ENCODE measurements at places on chromosomes 2 and 18.

DNA sequence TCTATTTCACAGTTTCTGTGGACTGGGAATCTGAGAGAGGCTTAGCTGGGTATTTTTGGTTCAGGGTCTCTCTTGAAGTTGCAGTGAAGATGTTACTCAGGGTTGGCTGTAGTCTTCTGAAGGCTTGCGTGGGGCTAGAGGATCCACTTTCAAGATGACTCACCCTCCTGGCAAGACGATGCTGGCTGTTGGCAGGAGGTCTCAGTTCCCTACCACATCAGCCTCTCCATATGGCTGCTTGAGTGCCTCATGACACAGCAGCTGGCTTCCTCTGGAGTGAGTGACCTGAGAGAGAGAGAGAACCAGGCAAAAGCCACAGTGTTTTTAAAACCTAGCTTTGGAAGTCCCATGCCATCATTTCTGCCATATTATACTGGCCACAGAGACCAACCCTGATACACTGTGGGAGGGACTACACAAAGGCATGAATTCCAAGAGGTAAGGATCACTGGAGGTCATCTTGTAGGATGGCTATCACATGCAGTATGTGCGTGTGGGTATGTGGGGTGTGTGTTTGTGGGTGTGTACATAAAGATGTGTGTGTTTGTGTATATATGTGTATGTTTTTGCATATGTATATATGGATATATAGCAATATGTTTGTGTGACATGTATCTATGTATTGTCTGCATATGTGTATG is 25.1 kb downstream of the DNPEP start:
- DNase-seq = peak; percentile 98

GRCh38 chr2:198438331-198438730 is 633.9 kb downstream of the PLCL1 start:
- DNase-seq = no peak

DNA sequence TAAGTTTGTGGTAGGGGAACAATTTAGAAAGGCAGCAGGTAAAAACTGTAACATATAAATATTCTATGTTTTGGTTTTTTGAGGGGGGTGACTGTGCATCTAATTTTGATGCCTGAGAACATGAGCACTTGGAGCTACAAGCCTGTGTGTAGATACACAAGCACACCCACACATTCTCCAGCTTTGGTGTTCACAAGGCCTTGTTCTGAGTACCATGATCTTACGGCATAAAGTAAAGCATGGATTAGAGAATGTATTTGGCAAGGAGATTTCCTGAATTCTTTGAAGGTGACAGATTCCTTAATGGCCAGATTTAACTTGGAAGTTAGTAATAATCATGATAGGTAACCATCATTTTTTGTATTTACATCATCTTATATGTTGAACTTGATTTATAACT is 42.7 kb downstream of the MAP3K20 start:
- peak; percentile 46 for DNase-seq

DNA sequence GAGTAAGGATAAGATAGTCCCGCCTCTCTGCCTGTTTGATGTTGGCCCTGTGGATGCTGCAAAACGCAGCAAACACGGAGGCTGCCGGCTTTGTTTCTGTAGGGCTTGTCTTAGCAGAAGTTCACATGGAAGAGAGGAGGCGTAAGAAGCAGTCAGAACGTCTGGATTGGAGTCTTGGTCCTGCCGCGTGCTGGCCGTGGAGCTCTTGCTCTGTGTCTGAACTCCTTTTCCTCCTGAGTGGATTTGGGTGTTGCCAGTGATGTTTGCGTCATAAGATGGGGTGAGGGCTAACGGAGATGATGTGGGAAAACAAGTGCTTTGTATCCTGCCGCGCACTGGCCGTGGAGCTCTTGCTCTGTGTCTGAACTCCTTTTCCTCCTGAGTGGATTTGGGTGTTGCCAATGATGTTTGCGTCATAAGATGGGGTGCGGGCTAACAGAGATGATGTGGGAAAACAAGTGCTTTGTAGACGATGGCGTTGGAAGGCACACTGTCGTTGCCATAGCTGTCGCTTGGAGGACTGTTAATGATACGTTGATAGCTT is 240.9 kb downstream of the AGAP1 start:
- peak; percentile 38 for DNase-seq

- no peak for DNase-seq
Observed at GRCh38 chr18:51171223-51171622, 26.3 kb downstream of the MEX3C start.

- DNase-seq = no peak
Observed at GRCh38 chr2:85017411-85018048, 46.6 kb downstream of the KCMF1 start.

DNA sequence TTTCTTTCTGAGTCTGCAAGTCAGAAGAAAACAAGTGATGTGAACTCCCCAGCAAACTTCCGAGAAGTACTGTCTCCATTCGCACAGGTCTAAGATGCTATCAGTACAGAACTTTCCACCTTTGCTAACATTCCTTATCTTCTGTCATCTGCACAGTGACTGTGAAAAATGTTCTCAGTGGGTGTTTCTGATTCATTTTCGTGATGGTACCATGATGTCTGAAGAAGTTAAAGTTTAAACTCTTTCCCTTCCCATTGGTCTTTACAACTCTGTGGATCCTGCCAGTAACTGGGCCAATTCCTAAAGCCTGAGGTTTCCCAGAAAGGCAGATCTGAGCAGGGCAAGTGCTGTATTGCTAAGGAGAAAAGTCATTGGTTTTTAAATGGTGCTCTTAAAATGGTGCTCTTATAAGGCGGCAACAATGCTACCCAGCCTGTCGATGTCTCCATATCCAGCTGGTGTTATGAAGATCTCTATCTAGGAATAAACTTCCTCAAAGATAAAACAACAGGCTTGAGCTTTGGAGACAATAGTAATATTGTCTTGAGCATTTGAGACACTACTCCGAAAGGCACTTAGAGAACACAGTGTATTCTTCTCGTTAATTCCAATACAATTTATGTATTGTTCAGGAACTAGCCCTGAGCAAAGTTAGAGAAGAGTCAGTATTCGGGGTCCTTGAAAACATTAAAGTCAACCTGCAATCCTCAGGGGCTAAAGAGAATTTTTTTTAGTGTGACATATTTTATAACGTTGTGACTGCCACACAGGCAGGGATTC is 232.3 kb downstream of the OSR1 start:
- DNase-seq = no peak

DNA sequence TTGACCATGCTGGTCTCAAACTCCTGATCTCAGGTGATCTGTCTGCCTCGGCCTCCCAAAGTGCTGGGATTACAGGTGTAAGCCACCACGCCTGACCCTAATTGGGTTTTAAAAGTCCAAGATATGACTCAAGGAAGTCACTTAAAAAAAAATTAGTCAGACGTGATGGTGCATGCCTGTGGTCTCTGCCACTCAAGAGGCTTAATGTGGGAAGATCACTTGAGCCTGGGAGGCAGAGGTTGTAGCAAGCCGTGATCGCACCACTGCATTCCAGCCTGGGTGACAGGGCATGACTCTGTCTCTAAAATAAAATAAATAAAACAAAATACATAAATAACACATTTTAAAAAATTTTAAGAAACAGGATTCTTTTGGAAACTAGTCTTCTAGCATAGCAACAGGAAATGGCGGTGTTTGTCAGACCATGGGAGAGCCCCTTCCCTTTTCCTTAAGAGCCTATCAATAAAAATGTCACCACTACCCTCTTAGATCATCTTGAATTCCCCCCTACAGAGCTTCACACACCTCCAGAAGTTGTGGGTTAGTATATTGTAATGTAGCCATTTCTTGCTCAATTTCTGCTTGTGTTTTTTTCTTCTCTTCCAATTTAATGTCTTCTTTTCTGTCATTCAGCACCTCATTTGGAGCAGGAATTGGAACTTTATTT is 20.1 kb downstream of the SFT2D3 start:
- no peak for DNase-seq

GRCh38 chr2:181305301-181306123 is 151.7 kb upstream of the ITGA4 start:
- DNase-seq = peak; percentile 25

DNA sequence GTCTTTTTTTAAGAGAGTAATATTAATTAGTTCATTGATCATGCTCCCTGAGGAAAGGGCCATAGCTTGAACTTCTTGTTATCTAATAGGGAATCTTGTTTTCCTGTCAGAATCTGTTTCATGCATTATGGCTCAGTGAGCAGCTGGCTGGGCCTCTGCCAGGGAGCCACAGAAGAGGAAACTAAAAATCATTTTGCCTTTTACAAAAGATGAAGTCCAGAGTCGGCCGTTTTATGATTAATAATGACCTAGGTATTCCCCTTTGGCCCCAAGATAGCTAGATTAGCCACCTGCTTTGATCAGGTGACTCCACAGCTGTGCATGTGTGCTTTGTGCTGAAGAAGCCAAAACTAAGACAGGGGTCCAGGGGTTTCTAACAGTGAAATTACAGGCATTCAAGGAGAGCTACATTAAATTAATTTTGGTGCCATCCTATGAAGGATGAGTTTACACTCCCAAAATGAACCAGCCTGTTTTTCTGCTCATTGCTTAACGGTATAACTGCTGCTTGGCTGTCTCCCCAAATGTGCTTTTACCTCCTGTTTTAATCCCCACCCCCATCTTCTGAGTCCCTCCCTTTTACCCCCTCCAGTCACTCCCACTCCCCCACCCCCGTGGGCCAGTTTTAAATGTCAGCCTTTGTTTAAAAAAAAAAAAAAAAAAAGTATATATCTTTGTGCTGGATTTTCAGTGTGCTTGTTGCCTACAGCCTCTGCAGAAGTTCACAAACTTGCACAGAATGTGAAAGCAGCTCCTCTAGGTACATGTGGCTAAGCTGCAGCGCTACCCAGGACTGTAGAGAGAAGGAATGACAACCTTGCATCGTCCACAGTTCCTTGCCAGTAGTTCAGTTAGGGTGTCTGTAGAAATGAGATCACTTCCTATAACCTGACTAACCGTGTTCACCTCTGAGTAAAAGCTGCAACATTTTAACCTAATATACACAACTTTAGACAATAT is 93.1 kb downstream of the CABLES1 start:
- peak; percentile 47 for DNase-seq

DNA sequence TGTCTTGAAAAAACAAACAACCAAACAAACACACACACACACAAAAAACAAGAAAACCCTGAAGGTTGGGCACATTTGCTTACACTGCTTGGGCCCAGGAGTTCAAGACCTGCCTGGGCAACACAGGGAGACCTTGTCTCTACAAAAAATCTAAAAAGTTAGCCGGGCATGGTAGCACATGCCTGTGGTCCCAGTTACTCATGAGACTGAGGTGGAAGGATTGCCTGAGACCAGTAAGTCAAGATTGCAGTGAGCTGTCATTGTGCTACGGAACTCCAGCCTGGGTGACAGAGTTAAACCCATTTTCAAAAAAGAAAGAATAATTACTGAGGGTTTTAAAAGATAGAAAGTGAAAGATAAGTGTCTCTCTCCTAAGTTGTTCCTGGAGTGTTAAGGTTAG is 103.4 kb downstream of the MBD5 start:
- DNase-seq = peak; percentile 12

GRCh38 chr2:206801418-206802189 is 36.2 kb downstream of the FASTKD2 start:
- no peak for DNase-seq

DNA sequence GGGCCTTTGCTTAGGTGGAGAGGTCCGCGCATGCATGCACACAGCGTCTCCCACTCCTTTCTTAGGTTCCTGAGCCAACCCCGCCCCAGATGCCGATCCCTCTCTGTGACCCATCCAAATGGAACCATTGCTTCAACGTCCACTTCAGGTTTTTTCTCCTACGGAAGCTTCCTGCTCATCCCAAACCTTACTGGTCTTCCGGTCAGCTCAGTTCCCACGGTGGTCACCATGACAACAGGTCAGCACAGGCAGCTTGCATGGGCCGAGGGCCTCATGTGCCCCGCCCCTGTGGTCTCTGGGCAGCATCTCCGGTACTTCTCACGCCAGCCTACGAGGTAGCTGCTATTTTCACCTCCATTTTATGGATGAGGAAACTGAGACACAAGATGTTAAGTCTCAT is 163.7 kb downstream of the SOCS6 start:
- no peak for DNase-seq

DNA sequence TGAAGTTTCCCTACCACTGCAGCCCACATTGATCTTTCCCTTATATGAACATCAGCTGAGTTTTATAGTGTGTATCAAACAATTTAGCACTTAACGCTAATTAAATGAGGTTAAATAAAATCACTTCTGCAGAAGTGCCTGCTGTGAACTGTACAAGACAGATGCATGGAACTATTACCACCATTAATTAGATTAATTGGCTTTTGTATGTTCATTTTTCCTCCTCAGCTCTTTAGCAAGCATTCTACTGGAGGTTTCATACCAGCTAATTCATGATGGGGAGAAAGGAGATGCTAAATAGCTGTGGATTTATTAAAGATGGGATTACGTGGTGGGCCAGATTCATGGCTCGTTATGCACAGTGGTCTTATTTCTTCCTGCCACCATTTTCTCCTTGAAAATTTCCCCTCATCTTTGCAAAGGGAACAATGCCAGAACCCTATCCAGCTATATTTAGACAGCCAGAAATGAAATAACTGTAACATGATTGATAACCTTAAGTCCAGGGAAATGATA is 96.7 kb downstream of the CNTNAP5 start:
- DNase-seq = no peak

- no peak for DNase-seq
Observed at GRCh38 chr2:69644506-69644979, 1.0 kb upstream of the AAK1 start.

GRCh38 chr2:231571661-231572191 is 20.9 kb upstream of the TEX44 start:
- DNase-seq = no peak

DNA sequence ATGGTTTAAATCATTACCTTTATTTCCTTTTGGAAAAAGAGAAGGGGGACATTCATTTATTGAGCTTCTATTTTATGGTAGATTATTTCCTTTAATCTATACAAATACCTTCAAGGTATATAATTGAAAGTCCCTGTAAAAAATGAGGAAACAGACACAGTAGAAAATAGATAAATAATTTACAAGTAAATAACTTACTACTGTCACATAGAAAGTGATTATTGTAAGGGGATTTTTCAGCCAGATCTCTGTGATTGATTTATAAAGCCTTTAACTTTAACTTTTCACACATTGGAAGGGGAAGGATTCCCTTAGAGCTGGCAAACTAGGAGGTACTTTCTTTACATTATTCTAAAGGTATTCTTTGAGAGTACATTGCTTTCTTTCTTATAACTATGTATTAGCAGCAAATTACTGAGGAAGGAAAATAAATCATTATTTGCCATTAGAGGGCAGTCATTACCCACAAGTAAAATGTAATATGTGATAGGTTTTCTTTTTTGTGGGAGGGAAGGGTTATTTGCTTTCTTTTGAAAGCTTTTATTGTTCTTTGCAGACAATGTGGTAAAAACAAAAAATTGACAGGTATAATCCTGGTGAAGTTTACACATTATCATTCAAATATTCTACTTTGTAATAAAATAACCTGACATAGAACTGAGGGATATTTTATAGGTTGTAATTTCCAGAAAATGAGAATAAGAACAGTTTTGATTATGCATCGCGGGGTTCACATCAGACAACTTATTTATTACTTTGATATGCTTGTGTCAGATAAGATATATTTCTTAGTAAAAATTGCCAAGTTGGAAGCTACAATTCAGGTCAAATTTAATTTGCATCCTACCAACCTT is 24.8 kb upstream of the RPE start:
- peak; percentile 41 for DNase-seq

GRCh38 chr18:9435041-9435440 is 40.3 kb upstream of the RALBP1 start:
- DNase-seq = no peak

GRCh38 chr2:190714958-190715357 is 66.1 kb downstream of the NAB1 start:
- peak; percentile 39 for DNase-seq

- peak; percentile 19 for DNase-seq
Observed at GRCh38 chr18:40984856-40985255, 970.2 kb upstream of the PIK3C3 start.

- DNase-seq = no peak
Observed at GRCh38 chr2:63192169-63192888, 141.7 kb downstream of the OTX1 start.

GRCh38 chr2:191479680-191480023 is 198.3 kb upstream of the NABP1 start:
- DNase-seq = no peak
